ENCODE measurements at places on chromosomes 5 and 9. TPM values are rescaled to one million over a fixed set of nuclear protein-coding genes. Genes with fewer than 3 reads are reported as not detected.

- no peak for DNase-seq
Observed at GRCh38 chr5:179954434-179954833, 46.7 kb upstream of the TBC1D9B start.

DNA sequence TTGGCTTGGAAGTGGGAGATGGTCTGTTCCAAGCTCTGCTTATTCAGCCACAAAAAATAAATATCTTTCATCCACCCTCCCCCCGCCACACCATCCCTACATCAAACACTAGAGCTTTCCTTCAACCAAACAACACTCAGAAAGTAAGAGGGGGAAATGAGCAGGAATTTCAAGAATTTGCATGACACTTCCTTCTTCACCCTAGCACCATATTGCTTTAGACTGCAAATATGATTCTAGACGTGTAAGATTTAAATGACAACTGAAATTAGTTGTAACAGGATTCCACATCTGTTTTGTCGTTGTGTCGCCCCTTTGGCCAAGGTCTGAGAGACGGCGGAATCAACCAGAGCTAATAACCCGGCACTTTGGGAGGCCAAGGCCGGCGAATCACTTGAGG, 88.5 kb downstream of the NDFIP1 start:
- DNase-seq, result no peak

DNA sequence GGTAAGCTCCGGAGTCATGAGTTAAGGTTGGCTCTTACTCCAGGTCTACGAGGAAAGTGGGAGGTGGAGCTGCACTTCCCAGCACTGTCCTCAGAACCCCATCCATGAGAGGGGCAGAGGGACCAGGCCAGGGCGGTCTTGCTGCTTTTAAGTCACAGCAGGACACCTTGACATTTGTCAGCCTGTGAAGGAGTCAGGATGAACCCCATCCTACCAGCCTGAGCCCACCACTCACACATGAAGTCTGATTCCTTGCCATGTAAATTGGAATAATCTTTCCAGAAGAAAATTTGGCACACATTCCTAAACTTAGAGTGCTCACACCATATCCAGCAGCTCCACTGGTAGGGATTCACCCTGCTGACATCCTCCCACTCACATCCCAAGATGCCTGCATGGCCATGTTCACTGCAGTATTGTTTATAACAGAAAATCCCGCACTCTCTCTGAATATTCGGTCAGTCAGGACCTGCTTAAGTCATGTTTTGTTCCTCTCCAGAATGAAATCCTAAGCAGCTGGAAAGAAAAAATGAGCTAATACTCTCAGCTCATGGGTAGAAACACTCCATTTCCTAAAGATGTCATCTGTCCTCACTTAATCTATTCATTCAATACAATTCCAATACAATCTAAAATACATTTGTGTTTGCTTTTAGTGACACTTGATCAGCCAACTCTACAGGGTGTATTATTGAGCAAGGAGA, 79.3 kb upstream of the COL5A1 start:
- no peak for DNase-seq

- no peak for DNase-seq
Observed at GRCh38 chr5:91366551-91366950, 16.6 kb downstream of the ARRDC3 start.

The ARID3C gene
- total RNA-seq, result 0.14 TPM

- no peak for DNase-seq
Observed at GRCh38 chr9:84966876-84967830, 297.6 kb downstream of the NTRK2 start.

The OTULINL gene
- 9.4 TPM for total RNA-seq

- no peak for DNase-seq
Observed at GRCh38 chr5:157137691-157138090, 5.0 kb downstream of the MED7 start.

The PTGDS gene
- not detected for total RNA-seq

The RNF183 gene
- total RNA-seq, result 0.12 TPM

- no peak for DNase-seq
Observed at GRCh38 chr5:485946-486491, 38.2 kb downstream of the SLC9A3 start.

GRCh38 chr9:71830929-71831328, 62.6 kb upstream of the CEMIP2 start:
- DNase-seq, result no peak

- DNase-seq, result no peak
Observed at GRCh38 chr5:52883110-52883509, 95.4 kb downstream of the ITGA1 start.

DNA sequence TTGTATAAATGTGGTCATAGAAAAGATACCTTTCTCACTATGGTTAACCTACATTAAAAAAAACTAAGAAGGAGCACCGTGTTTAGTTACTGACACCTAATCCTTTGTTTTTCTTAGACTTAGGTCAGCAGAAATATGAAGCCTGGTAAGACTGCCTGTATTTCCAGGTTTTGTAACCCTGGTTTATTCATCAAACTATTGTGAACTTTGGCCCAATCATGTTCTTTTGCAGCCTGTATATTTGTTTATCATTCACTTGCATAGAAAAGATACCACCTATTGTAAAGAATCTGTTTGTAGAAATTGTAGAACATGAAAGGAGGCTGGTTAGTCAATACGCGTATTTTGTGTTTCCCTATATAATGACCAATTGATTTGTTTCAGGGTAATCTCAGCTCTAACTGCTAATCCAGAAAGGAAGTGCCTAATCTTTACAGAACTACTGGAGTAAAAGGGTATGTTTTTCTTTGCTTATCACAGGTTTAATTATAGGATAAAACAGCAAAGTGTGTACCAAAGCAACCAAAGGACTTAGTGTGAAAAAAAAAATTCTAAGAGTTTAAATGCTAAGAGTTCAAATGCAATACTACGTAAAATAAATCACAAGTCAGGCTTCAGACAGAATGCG, 103.6 kb downstream of the LURAP1L start:
- DNase-seq, result no peak

- DNase-seq, result peak; percentile 63
Observed at GRCh38 chr9:34884747-34885189, 73.3 kb upstream of the PHF24 start.

The C9 gene
- total RNA-seq, result not detected

The DBN1 gene
- total RNA-seq, result 23.5 TPM

Measured in activated CD4-positive, alpha-beta T cell treated with anti-CD3 and anti-CD28 coated beads, Interleukin-2, amount 10 ng/mL, durations not matched to agents 24 days and 14 days (primary cell).